ENCODE measurements at places on chromosomes 1 and 21.

DNA sequence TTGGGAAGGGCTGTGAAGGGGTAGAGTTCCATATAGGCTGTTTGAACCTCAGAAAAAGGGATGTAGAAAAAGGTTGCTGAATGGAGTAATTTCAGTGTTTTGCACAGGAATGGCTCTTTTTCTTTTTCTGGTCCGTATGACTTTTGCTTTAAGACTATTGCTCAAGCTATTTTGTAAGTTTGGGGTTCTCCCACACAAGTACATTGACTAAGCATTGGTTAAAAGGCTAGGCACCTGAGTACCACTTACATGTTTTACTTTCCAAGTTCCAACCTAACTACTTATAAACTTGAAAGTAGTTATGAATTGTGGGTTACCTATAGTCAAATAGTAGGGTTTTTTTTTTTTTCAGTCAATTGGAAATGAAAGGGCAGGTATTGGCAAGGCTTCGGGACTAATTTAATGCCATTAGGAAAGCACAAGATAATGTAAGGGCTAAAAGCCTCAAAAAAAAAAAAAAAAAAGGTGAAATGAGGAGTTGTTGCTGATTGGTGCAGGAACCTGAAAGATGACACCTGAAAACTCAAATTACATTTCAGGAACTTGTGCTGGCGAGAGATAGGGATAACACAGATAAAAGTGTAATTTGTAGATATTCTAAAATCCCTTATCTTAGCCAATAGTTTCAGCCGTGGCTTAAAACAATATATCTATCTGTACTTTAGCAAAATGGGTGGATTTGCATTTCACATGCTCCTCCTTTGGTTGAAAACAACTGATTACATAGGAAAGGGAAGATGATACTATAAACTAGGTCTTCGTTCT lies 209.5 kb downstream of the RPS6KC1 start:
- no peak for DNase-seq

DNA sequence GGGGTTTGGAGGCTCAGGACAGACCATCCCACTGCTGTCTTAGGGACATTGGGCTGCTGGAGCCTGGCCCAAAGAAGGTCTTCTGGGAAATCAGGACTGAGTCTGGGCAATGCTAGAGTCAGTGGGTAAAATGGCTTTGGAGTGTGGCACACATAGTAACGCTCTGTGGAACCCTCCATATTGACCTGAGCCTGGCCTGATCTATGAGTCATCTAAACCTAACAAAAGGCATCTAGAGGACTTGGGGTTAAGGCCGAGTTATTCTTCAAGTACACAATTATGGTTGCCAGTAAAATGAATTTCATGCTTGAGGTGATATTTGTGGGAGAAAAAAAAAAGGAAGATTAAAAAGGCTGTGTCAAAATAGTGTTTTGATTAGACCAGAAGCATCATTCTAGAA lies 77.7 kb downstream of the ST6GALNAC5 start:
- DNase-seq, result no peak

GRCh38 chr21:15617964-15618363 lies 111.8 kb upstream of the USP25 start:
- DNase-seq, result no peak

DNA sequence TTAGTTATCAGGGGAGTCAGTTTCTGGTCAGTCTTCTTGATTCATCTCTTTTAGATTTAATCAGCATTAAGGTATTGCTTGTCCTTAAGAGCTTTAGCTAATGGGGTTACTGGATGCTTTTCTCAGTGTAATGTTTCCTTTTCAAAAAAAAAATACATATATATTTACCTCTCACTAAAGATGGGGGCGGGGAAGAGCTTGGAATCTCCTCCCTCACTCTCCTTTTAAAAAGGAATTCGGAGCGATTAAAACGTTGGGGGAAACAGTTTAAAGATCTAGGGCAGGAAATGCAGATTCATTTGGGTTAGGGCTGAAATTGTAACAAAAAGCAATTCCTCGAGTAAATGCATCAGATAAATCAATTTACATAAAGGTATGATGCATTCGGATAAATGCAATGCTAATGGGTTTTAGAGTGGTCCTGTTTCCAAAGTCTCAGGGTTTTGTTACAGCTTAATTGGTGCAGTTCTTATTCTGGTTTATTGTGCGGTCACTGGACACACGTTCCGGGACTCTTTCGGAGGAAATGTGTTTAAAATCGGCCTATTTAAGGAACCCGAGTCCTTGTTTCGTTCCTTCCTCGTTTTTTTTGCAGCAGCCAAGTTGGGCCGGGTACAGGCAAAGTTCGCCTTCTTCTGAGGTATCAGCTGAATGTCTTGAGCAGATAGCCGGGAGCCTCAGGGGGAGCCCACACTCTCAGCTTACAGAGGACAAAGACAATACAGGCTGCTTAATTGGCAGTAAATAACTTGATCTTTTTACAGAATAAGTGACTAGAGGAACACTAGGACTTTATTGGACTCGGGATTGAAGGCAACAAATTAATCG lies 1.6 kb downstream of the LMO4 start:
- DNase-seq, result no peak

GRCh38 chr1:147808025-147808424 lies 47.6 kb upstream of the GJA5 start:
- DNase-seq, result no peak

Measured in SW 1271 (cell line).